ENCODE measurements at places on chromosomes 13 and 19.

DNA sequence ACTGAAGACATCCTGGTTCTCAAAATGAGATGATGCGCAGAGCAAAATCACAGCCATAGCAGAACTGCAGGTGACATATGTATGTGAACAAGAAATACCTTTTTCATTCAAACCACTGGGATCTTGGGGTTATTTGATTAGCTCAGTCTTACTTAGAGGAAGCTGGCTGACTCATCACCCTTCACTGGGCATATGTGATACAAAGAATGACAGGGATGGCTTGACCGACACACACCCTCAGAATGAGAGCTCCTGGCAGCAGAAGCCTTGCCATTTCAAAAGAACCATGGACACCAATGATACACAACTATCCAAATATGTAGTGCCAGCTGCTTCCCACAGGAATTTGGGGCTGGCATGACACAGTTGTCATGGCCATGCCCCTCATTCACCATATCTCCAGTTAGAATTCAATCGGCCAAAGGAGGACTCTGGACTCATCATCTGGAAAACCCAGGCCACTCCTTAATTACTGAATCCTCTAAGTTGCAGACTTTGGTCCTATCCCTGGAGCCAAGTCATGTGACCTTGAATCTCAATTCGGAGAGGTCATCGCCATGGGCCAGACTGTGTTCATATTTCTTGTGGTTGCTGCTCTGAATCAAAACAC is 115.8 kb downstream of the KATNAL1 start:
- DNase-seq = no peak
- peaks cover 6% of the 10 kb centered on the region for H3K36me3 ChIP-seq
- no peaks in the 10 kb centered on the region for H3K27me3 ChIP-seq
- no peaks in the 10 kb centered on the region for H3K4me1 ChIP-seq

- no peaks in the 10 kb centered on the region for H3K36me3 ChIP-seq
- H3K4me1 ChIP-seq = no peaks in the 10 kb centered on the region
- no peak overlapping the region for H3K27ac ChIP-seq
- H3K27me3 ChIP-seq = no peaks in the 10 kb centered on the region
Observed at GRCh38 chr13:61413572-61414535, 1.8 kb downstream of the PCDH20 start.

DNA sequence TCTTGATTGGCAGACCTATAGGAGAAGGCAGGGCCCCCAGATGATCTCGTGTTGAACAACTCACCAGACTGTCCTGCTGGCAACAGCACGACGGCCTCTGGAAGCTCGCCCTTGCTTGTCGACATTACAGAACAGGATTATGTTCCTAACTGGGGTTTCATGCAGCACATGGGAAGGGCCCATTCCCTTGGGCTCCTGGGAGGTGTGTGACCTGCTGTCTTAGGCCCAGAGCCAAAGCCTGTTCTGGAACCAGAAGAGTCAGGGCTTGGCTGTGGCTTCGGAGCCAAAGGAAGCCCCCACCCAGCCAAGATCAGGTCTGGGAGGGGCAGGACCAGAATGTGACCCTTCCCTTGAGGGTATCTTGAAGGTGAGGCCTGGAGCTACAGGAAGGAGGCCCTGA is 36.9 kb downstream of the RGCC start:
- H3K4me3 ChIP-seq = no peak overlapping the region
- no peaks in the 10 kb centered on the region for H3K36me3 ChIP-seq
- H3K27ac ChIP-seq = no peak overlapping the region

DNA sequence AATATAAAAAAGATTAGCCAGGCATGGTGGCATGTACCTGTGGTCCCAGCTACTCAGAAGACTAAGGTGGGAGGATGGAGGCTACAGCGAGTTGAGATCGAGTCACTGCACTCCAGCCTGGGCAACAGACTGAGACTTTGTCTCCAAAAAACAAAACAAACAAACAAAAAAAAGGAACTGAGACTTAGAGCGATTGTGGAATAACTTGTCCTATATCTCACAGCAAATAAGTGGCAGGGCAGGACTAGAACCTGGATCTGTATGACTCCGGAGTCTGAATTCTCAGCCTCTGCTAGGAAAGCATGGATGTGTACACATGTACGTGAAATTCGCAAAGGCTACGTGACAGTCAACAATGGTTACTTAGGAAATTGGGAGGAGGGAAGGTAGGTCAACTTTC is 20.1 kb downstream of the KRTDAP start:
- H3K27me3 ChIP-seq = no peaks in the 10 kb centered on the region
- H3K27ac ChIP-seq = no peak overlapping the region
- 0 out of 2 replicates have a peak, but pooled peaks cover 2% of the 10 kb centered on the region for H3K4me1 ChIP-seq
- no peak for DNase-seq
- H3K4me3 ChIP-seq = no peak overlapping the region

DNA sequence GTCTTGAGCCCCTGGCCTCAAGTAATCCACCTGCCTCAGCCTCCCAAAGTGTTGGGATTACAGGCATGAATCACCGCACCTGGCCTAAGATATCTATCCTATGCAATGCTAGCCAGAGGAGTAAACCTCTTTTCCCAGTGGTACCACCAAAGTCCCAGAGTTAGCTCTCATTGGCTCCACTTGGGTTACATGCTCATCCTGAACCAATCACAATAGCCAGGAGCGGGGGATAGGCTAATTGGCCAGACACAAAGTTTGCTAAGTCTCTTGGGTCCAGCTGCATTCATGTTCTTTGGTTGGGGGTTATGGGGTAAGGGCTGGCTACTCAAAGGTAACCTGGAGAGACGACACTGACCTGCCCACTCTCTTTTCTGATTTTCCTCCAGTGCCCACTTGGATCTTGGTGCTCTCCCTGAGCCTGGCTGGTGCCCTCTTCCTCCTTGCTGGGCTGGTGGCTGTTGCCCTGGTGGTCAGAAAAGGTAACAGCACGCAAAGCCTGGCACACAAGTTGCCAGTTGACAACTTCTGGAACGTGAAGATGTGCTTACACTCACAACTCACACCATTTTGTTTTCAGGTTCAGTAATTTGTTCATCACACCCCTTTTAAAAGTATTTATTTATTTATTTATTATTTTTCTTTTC is 7.8 kb downstream of the C19orf38 start:
- H3K27me3 ChIP-seq = no peaks in the 10 kb centered on the region
- no peak overlapping the region for H3K4me3 ChIP-seq
- H3K36me3 ChIP-seq = no peaks in the 10 kb centered on the region
- no peak overlapping the region for H3K27ac ChIP-seq
- peak; percentile 55 for DNase-seq

- H3K36me3 ChIP-seq = peaks cover 69% of the 10 kb centered on the region
- no peak overlapping the region for H3K4me3 ChIP-seq
- no peak overlapping the region for H3K27ac ChIP-seq
- H3K4me1 ChIP-seq = no peaks in the 10 kb centered on the region
- no peaks in the 10 kb centered on the region for H3K27me3 ChIP-seq
Observed at GRCh38 chr19:38699647-38700349, 44.5 kb downstream of the CAPN12 start.

DNA sequence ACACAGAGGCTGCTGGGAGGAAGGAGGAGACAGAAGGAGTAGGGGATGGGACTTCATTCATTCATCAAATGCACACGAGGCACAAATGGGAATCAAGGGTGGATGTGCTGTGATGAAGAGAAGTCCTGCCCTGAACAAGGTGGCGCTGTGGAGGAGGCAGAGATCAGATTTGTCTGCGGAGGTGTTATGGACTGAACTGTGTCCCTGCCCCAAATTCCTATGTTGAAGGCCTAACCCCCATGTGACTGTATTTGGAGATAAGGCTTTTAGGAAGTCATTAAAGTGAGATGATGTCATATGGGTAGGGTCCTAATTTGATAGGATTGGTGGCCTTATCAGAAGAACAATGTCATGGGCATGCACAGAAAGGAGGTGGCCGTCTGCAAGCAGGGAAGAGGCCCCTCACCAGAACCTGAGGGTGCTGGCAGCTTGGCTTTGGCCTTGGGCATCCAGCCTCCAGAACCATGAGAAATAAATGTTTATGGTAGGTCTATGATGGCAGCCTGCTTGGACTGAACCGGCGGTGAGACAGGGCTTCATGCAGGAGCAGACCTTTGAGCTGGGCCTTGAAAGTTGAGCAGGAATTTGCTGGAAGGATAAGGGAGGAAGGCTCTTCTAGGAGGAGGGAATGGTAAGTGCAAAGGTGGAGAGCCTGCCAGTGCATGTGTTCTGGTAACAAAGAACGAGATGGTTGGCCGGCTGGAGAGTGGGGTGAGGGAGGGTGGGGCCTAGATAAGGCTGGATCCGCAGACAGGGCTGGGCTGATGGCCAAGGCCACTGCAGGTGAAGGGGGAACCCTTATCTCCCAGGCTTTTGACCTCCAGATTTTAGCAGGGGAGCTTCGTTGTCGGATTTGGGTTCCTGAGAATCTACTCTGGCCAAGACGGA is 2.7 kb upstream of the CEBPA start:
- H3K27me3 ChIP-seq = peaks cover 4% of the 10 kb centered on the region
- no peak overlapping the region for H3K4me3 ChIP-seq
- no peak overlapping the region for H3K27ac ChIP-seq
- DNase-seq = no peak

Data from DND-41 (cell line).